ENCODE measurements at places on chromosomes 7 and 10. TPM values are rescaled to one million over a fixed set of nuclear protein-coding genes. Genes with fewer than 3 reads are reported as not detected.

PTPN20 gene
- total RNA-seq, result not detected

CFAP70 gene
- 0.18 TPM for total RNA-seq

ADAM8 gene
- total RNA-seq, result 0.32 TPM

HDAC9 gene
- total RNA-seq, result 6.9 TPM

PCLO gene
- not detected for total RNA-seq

PRPS1L1 gene
- not detected for total RNA-seq

ADAM22 gene
- total RNA-seq, result 0.54 TPM

CUTC gene
- 18.5 TPM for total RNA-seq

KIF11 gene
- 6.5 TPM for total RNA-seq

NOS3 gene
- 5.4 TPM for total RNA-seq
